Urothelium cell line (cell line): ENCODE measurements at places on chromosomes 7 and 10.

DNA sequence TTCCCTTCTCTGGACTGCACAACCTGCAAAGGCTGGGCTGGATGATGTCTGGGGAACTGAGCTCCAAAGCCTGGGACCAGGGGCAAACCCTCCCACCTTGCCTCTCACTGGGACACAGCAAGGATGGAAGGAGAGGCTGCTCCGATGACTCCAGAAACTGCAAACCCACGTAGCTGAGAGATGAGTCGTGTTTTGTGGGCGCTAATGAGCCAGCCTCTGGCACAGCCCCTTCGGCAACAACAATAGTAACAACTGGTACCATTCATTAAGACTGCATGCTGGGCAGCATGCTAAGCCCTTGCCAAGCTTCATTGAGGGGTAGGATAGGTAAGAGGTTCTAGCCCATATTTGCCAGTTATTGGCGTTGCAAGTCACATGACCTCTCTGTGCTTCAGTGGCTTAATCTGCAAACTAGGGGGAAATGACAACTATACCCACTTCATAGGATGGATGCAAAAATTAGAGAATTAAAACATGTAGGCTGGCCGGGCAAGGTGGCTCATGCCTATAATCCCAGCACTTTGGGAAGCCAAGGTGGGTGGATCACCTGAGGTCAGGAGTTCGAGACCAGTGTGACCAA, 145.9 kb downstream of the SH3PXD2A start:
- peak; percentile 57 for DNase-seq

DNA sequence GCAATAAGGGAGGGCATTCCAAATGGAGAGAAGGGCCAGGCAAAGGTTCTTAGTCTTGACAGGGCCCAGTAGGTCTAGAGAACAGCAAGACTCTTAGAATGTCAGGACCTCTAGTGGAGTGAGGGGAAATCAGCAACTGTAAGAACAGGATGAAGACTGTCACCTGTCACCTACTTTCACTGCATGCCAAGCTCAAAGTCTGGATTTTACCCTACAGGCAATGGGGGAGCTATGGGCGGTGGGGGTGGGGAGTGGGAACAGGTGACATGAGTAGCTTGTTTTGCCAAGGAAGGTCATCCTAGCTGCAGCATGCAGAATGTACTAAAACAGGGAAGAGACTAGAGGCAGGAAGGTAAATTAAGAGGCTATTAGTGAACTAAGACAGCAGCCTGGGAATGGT, 18.3 kb downstream of the GOT1 start:
- no peak for DNase-seq

- DNase-seq, result peak; percentile 54
Measured at GRCh38 chr10:58781873-58782488, 269.3 kb downstream of the BICC1 start.

DNA sequence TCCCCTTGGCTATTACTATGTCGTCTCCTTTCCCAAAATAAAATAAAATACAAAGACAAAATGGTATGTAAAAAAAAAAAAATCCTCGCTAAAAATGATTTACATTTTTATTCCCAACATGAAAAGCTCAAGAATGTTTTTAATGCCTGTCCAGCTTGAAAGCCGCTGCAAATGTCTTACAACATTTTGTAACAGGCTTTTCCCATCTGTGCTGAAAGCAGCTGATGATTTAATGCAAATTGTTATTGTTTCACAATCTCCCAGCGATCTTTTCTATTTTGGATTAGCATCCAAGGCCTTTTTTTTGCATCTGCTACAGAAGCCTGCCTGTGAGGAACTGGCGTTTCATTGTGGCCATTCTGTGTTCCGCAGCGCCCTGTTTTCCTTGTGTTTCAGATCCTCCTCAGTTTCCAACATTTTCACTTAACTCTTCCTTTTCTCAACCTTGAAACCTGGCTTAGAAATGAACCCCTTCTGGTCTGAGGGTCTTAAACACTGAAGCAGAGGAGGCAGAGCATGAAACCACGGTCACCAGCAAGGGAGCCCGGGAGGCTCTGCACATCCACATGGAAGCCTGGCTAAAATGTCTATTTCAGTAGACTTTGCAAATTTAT, 712.1 kb downstream of the PARD3 start:
- no peak for DNase-seq

GRCh38 chr10:1977461-1977860, 240.1 kb upstream of the ADARB2 start:
- DNase-seq, result no peak

GRCh38 chr10:126041804-126042231, 145.5 kb downstream of the FANK1 start:
- no peak for DNase-seq

GRCh38 chr10:104622598-104623209, 18.4 kb upstream of the SORCS3 start:
- DNase-seq, result peak; percentile 68

GRCh38 chr10:109115179-109115578, 808.1 kb downstream of the XPNPEP1 start:
- DNase-seq, result no peak
